NCI-H510A (cell line): ENCODE measurements at places on chromosomes 16 and 17.

GRCh38 chr16:57470711-57471110, 8.2 kb downstream of the POLR2C start:
- no peak for DNase-seq

- DNase-seq, result no peak
Measured at GRCh38 chr16:88806491-88807111, 3.0 kb downstream of the CDT1 start.

DNA sequence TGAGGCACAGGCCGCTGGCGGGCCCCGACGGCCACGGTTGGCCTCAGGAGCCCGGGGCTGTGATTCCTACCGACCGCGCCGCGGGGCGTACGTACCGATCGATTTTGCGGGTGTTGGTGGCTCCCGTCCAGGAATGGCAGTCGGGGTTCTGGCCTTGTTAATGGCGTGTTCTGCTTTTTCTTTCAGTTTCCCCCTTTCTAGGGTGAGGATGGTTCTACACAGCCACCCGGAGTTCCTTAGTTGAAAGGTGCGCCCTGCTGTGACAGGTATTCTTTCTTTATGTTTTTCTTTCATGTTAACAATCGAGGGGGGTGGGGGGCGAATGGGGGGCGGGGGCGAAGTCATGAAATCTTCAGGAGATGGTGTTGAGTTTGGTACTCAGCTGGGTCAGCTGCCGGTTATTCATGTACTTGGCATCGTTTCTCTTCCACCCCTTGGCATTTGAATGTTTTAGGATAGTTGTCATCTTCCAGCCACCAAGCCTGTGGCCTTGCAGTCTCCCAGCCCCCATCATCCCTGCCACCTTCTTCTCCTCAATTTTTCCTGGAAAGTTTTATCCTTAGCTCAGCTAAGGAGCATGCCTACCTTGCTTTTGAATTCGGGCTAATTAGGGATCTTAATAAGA, 802 bp downstream of the CYLD start:
- DNase-seq, result no peak

DNA sequence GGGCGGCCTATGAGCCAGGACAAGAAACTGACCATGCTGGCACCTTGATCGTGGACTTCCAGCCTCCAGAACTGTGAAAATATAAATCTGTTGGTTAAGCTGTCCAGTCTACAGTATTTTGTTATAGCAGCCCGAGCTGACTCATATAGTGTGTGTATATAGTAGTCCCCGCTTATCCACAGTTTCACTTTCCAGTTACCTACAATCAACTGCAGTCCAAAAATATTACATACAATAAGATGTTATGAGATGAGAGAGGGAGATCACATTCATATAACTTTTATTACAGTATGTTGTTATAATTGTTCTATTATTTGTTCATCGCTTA, 4.9 kb downstream of the MT3 start:
- no peak for DNase-seq

DNA sequence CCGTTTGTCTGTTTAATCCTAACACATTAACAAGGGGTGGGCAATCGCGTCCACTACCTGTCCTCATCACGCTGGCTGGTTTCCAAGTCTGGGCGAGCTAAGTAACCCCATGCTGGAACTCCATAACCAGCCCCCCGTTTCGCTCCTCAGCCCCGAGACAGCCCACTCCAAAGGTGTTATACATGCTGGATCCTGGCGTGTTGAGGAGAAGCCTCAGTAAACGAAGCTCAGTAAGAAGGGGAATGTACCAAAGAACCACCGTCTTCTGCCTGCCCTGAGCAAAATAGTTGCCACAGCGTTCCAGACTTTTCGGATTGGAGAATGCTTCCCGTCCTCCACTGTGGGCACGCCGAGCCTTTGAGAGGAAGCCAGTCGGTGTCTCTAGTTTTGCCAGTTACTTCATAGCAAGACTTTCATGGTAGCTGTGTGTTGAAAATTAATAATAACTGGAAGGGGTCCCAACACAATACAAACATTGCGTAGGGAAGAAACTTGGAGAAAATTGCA, 16.1 kb upstream of the C17orf78 start:
- peak; percentile 14 for DNase-seq

GRCh38 chr17:81837641-81838040, 2.8 kb upstream of the PPP1R27 start:
- no peak for DNase-seq

- DNase-seq, result no peak
Measured at GRCh38 chr17:51032850-51033249, 87.8 kb downstream of the SPAG9 start.

DNA sequence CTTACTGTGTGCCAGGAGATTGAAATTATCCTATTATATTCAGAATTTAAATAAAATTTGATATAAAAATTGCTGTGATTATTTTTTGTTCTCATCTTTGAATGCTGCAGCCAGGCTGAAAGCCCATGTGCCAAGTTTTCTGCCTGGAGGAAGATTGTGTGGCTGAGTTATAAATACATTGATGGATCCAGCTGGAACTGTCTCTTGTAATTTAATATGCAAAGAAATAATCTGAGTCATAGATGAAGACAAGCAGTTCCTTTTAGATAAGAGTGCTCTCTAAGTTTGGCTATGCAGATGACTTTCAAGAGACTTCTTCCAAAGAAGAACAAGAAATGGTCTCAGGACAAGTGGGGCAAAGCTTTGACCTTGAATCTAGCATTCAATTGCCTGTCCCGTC, 871.0 kb downstream of the CDH11 start:
- DNase-seq, result no peak
